ENCODE measurements at places on chromosomes 1 and 21.

- peak; percentile 60 for DNase-seq
Measured at GRCh38 chr1:223704921-223705878, 7.1 kb upstream of the CAPN2 start.

GRCh38 chr1:14780271-14780670 lies 181.8 kb downstream of the KAZN start:
- no peak for DNase-seq

DNA sequence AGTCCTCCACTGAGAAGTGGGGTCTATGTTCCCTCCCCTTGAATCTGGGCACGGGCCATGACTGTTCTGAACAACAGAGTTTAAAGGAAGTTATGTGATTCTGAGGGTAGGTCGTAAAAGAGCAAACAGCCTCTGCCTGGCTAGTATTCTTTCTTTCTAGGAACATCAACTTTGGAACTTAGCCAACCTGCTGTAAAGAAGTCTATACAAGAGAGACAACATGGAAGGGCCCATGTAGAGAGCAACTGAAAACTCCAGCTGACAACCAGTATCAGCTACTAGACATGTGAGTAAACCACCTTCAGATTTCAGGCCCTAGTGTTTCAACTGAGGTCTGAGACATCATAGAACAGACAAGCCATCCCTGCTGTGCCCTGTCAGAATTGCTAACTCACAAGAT lies 7.5 kb downstream of the SELENOF start:
- no peak for DNase-seq

DNA sequence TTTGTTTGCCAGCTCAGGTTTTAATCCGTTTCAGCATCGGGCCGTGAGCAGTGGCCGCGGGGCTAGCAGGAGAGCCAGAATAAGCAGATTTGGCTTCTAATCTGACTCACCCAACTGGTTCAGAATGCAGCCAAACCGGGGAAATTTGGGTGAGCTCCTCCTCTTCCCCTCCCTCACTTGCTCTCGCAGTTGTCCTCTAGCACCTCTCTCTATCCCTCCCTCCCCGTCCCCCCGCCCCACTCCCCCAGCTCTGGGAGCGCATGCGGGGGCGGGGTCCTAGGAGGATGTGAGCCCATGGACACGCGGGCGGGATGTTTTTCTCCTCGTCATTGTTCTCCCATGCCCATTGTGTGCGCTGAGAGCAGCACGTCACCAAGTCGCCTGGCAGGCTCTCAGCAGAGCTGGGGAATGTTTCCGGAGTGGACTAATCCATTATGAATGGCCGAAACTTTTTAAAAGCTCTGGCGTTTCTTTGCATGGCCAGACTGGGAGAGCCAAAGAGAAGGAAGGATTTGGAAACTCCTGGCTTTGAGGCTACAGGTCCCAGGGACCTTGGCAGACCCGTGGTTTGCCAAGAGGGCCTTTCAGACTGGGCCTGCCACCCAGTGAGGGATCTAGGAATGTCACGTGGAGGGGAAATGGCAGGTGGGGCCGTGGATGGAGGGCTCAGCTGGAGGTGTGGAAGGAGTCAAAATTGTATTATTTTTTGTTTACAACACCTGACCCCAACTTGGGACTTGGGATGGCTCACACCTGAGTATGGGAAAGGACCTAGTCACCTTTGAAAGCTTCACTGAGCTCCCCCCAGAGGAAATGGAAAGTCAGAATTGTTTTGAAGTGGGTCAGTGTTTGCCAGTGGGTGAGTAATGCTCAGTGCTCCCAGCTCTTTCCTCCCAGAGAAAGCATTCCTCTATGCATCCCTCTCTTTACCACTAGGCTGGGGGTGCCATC lies 39.2 kb downstream of the CDK18 start:
- peak; percentile 38 for DNase-seq

- no peak for DNase-seq
Measured at GRCh38 chr1:165635329-165635728, 4.3 kb downstream of the MGST3 start.

DNA sequence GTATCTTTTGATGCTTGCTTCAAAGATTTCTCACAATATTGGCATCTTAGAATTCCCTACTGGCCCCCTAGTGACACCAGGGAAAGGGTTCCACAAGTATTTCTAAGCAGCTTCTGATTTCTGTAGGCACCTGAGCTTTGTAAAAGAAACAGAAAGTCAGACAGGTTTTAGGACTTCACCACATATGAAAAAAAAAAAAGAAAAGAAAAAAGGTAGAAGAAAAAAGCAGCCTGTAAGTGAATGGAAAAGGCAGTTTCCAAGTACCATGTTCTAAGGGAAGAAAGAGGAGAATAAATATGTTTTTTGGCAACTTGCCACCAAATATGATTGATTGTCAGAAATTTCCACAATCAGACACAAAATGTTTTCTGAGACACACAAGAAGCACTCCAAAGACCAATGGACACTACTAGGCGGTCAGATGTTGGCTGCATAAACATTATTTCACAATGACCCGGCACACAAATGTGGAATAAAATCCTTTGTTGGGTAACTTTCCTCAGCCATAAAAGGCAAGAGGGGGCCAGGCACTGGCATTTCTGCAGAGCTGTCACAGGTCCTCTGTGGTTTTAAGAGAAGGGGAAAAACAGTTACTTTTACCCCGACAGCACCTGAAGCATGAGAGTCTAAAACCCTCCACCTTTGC lies 12.7 kb upstream of the CPLANE2 start:
- DNase-seq, result no peak

GRCh38 chr1:174692313-174692712 lies 244.5 kb downstream of the GPR52 start:
- DNase-seq, result peak; percentile 18

- DNase-seq, result no peak
Measured at GRCh38 chr1:168692472-168692871, 36.5 kb downstream of the DPT start.

GRCh38 chr1:107687849-107688753 lies 276.9 kb downstream of the VAV3 start:
- no peak for DNase-seq

DNA sequence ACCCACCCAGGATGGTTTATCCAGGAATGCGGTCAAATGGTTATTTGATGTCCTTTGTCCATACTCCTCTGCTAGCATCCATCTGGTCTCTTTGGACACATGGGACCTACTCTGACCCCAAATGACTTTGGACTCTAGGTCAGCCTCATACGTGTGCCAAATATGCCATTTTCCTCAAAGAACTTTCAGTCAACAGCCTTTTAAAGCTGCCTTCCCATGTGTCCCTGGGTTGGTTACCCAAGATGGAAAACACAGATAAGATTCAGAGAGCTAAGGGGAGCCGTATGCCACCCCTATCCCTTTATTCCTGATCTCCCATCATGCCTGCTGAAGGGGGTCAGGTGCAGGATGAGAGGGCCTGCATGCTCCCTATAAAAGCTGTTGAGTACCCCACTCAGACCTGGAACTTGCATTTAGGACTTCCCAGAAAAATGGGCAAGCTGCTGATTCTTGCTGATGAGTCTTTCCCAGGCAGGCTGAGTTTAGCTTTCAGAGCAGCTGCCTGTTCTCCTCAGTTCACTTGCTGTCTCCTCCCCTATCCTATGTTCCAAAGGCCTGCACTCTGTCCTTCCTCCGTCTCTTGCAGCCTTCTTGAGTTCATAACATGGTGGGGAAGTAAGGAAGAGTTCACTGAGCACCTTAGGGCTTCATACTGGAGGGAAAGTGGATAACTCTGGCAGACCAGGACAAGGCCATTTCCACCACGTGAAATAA lies 19.8 kb downstream of the CHI3L2 start:
- no peak for DNase-seq

- DNase-seq, result peak; percentile 68
Measured at GRCh38 chr1:233440951-233441401, 113.5 kb downstream of the MAP3K21 start.

- DNase-seq, result no peak
Measured at GRCh38 chr1:27915082-27915575, 19.7 kb upstream of the SMPDL3B start.

- DNase-seq, result no peak
Measured at GRCh38 chr1:217542136-217542777, 88.6 kb downstream of the GPATCH2 start.

DNA sequence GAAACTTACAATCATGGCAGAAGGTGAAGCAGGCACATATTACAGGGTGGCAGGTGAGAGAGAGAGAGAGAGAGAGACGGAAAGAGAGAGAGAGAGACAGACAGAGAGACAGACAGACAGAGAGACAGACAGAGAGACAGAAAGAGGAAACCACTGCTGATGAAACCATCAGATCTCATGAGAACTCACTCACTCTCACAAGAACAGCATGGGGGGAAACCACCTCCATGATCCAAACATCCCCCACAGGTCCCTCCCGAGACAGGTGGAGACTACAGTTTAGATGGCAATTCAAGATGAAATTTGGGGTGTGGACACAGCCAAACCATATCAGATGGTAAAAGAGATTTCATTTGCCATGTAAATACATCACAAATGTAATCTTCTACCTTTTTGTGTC lies 708.1 kb downstream of the MRPL39 start:
- no peak for DNase-seq

DNA sequence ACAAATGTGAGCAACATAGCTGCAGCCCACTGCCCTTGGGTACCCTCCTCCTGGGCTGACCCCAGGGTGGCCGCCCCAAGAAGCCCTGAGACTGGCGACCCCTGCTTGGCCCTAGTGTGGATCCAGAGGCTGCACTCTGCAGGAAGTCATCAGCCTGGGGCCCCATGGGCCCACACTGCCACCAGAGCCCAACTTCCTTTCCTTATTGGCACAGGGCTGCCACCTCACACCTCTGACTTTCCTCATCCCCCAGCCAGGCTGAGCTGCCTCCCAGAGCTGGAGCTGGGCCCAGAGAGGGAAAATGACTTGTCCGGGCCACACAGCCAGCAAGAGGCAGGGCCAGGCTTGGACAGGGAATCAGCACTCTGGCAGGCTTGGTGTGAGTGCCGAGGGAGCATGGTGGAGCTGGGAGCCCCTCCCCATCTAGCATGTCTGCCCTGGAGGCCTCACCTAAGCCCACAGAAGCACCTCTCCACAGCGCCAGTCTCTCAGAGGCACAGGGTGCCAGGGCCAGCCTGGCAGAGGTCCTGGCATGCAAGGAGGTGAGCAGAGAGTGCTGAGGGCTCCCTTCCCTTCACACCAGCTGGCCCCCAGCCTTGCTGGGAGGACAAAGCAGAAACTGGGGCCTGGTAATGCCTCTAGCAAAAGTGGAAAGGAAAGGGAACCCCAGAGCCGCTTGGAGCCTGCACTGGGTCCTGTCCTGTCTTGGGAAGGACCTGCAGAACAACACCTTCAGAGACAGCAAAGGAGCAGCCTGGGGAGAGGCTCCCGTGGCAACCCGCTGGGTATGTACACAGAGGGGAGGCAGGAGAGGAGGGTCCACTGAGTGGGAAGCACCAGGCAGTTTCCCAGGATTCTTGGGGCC lies 3.2 kb downstream of the RAP1GAP start:
- no peak for DNase-seq

- DNase-seq, result no peak
Measured at GRCh38 chr1:245036102-245036501, 118.7 kb upstream of the KIF26B start.

DNA sequence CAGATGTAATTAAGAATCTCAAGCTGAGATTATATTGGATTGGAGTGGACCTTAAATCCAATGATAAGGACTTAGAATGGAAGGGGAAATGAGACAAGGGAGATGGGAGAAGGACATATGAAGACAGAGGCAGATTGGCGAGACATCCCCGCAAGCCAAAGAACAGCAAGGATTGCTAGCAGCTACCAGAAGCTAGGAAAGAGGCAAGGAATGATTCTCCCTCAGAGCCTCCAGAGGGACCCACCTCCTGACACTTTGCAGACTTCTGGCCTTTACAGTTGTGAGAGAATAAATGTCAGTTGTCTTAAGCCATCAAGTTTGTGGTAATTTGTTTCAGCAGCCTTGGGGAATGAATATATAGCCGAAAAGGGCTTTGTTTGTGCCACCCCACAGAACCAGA lies 20.7 kb downstream of the METTL13 start:
- DNase-seq, result peak; percentile 48

DNA sequence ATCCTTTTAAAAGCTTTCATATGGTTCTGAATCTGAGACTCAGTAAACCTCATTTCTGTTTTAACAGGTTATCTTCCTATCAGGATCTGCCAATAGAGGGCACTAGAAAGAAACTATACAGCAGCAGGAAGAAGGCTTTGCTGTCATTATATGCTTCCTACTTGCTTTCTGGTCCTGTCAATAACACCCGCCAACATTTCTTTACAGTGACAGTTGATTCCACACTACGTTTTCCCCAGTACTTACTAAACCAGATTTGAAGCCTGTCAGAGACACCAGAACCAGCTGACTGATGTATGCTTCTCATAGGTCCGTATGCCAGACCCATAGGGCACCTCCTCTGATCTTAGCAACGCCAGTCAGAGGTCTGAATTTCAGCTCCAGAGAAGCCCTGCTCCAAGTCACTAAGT lies 341.0 kb upstream of the NEGR1 start:
- peak; percentile 44 for DNase-seq

GRCh38 chr21:24290151-24290833 lies 1317.0 kb downstream of the MRPL39 start:
- no peak for DNase-seq

GRCh38 chr21:40766381-40766780 lies 80.6 kb downstream of the DSCAM start:
- DNase-seq, result no peak

DNA sequence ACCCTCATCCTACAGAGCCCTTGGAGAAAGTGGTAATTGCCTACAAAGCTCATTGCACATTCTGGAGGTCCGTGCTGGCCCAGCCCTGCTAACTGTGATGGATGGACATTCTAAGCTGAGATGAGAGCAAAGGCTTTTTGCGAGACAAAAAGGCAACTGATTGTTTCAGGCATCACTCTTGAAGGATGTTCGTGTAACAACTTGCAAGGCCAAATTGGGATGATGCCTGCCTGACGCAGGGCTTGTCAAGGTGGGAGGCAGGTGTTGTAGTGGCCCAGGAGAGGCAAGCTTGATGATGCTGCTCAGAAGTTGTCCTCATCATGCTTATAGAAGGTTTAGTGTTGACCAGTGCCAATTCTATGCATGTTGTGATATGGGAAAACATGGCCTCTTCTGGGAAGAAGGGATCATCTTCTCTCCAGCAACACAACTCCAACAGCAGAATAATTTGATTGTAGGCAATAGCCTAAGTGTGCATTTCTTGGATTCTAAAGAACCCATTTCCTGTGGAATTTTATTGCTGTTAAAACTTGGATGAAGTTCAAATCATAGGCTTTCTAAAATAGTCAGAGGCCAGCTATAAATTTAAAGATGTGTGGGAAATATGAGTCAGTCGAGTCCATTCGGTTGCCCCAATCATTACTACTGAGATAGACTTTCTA lies 102.5 kb upstream of the COA6 start:
- DNase-seq, result no peak

DNA sequence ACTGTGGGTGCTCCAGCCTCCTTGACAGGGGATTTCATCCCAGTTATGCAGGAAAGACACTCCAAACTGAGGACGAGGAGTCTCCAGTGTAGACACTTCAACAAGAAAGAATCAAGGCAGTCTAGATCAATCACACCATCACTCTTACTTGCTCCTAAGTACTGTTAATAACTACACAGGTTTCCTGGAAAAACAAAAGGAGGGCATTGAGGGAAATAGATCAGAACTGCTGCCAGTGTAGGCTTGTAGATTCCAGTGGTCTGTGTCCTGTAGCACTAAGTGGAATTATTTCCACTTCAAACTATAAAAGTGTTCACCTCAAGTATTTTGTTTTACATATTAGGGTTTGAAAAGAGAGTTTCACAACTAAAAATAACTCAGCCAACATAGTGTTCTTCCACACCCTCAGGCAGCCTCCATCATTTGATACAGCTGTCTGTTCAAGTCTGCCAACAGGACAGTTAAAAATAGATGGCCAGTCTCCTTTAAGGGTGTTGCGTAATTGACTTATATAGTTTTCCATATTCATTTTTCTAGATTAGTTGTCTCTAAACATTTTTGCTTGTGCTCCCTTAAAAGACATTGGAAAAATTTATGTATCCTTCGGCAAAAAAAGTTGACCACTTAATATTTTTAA lies 32.0 kb upstream of the AGL start:
- peak; percentile 46 for DNase-seq

GRCh38 chr1:180237869-180238476 lies 7.9 kb downstream of the LHX4 start:
- no peak for DNase-seq

Data from foreskin melanocyte (primary cell).